Naive B cell (primary cell): ENCODE measurements at places on chromosomes 2 and 18. TPM values are rescaled to one million over a fixed set of nuclear protein-coding genes. Genes with fewer than 3 reads are reported as not detected.

- peak; percentile 43 for DNase-seq
These were observed 42.7 kb downstream of the ACSL3 start for GRCh38 chr2:222903234-222904220.

- no peak for DNase-seq
These were observed 66.8 kb upstream of the SALL3 start for GRCh38 chr18:78912844-78913243.

GRCh38 chr2:165897726-165898125, 55.9 kb downstream of the TTC21B start:
- DNase-seq: no peak

DLX2 gene
- polyA plus RNA-seq: not detected

SERPINB3 gene
- not detected for polyA plus RNA-seq

GRCh38 chr2:224890372-224890771, 151.9 kb downstream of the DOCK10 start:
- no peak for DNase-seq

DNA sequence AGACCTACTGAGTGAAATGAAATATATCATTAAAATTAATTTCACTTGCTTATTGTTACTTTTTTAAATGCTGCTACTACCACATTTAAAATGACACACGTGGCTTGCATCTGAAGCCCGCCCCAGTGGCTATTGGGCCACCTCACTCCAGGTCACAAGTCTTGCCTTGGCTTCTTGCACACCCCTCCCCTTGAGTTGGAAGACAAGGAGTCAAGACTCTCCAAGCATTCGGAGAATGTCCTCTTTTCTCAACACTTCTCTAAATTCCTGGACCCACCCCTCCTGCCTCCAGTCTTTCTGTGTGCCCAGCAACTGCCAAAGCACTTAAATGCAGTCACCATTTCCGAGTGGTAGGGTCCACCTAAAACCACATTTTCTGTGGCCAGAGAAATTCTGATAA, 73.4 kb downstream of the ZBTB7C start:
- DNase-seq: no peak
